ENCODE measurements at places on chromosomes 16 and 17. TPM values are rescaled to one million over a fixed set of nuclear protein-coding genes. Genes with fewer than 3 reads are reported as not detected.

The CLEC18B gene
- 0.47 TPM for total RNA-seq

The FOXJ1 gene
- not detected for total RNA-seq

The GSPT1 gene
- 41.1 TPM for total RNA-seq

The KRT40 gene
- not detected for total RNA-seq

The CA5A gene
- total RNA-seq, result not detected

The FAM20A gene
- 11.2 TPM for total RNA-seq

The CLDN7 gene
- total RNA-seq, result 4.2 TPM

Data from bronchial smooth muscle cell (primary cell).